ENCODE measurements at places on chromosomes 11 and 22. TPM values are rescaled to one million over a fixed set of nuclear protein-coding genes. Genes with fewer than 3 reads are reported as not detected.

HDHD5 gene
- total RNA-seq, result 38.5 TPM

PLEKHB1 gene
- 5.2 TPM for total RNA-seq

P2RX6 gene
- total RNA-seq, result 0.57 TPM

NAV2 gene
- total RNA-seq, result 0.45 TPM

OR10A2 gene
- total RNA-seq, result not detected

TMEM121B gene
- total RNA-seq, result 0.09 TPM

C11orf21 gene
- total RNA-seq, result 40.8 TPM

ABTB2 gene
- total RNA-seq, result 5.0 TPM

TRIM68 gene
- total RNA-seq, result 12.9 TPM

VSIG10L2 gene
- total RNA-seq, result not detected

OR51M1 gene
- total RNA-seq, result not detected

DNAJB13 gene
- 0.57 TPM for total RNA-seq

FXYD6 gene
- total RNA-seq, result not detected

MED19 gene
- total RNA-seq, result 12.1 TPM

MMP12 gene
- total RNA-seq, result not detected

MMP10 gene
- not detected for total RNA-seq

KRTAP5-1 gene
- not detected for total RNA-seq

NRGN gene
- total RNA-seq, result 5.8 TPM

SCGB1C1 gene
- total RNA-seq, result not detected

JAML gene
- 73.7 TPM for total RNA-seq

OR10D3 gene
- total RNA-seq, result not detected

ZBED5 gene
- 49.3 TPM for total RNA-seq

TCN1 gene
- total RNA-seq, result not detected

PARVA gene
- not detected for total RNA-seq

HSPB2 gene
- not detected for total RNA-seq

SH3BP1 gene
- total RNA-seq, result 161 TPM

GLYATL1 gene
- total RNA-seq, result not detected

LUZP2 gene
- total RNA-seq, result not detected

KCNK7 gene
- 1.7 TPM for total RNA-seq

PLEKHA7 gene
- 2.0 TPM for total RNA-seq

GLYAT gene
- total RNA-seq, result not detected

NLRP14 gene
- 0.39 TPM for total RNA-seq

SYT12 gene
- total RNA-seq, result not detected

RAD9A gene
- 51.7 TPM for total RNA-seq

ACTN3 gene
- total RNA-seq, result 0.05 TPM

MUC5AC gene
- not detected for total RNA-seq

STARD10 gene
- 10.1 TPM for total RNA-seq

LRRC75B gene
- total RNA-seq, result 2.2 TPM

AGBL2 gene
- total RNA-seq, result 5.2 TPM

SMC1B gene
- 0.68 TPM for total RNA-seq

MPPED2 gene
- total RNA-seq, result not detected

CD3D gene
- 495 TPM for total RNA-seq

ZFTA gene
- total RNA-seq, result 2.2 TPM

SHISA8 gene
- 0.41 TPM for total RNA-seq

CABP4 gene
- total RNA-seq, result 3.7 TPM

C22orf23 gene
- not detected for total RNA-seq

SLC22A9 gene
- not detected for total RNA-seq

CDC45 gene
- total RNA-seq, result 85.7 TPM
